ENCODE measurements at places on chromosomes 7 and 10.

DNA sequence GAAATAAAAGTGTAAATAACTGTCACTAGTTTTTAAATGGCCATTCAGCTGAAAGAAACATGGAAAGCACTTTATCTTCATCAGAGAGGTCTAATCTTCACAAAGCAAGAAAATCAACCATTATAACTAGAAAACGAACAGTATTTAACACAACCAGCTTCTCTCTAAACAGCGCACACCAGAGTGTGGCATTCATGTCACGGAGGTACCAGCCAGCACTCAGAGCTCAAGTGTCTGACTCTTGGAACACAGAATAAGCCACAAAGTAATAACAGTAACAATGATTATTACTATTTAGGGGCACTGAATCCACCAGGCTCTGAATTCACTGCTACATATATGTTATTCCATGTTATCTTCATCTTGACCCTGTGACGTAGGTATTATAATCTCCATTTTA is 60.1 kb downstream of the IFIT5 start:
- DNase-seq: no peak

DNA sequence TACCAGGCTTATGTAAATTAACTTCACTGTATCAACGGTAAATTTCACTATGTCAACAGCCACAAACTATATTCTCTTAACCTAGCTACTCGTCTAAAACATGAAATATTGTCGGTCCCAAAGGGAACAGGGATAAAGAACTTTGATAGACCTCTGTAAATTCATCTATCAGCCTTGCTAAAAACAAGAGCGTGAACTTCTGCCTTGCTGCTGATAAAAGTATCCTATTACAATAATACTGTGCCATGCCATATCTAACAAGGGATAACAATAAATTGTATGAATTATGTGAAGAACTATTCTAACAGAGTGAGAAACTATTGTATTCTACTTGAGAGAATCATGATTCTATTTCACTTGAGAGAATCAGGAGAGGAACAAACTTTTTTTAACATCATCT is 117.2 kb downstream of the CNOT4 start:
- no peak for DNase-seq

DNA sequence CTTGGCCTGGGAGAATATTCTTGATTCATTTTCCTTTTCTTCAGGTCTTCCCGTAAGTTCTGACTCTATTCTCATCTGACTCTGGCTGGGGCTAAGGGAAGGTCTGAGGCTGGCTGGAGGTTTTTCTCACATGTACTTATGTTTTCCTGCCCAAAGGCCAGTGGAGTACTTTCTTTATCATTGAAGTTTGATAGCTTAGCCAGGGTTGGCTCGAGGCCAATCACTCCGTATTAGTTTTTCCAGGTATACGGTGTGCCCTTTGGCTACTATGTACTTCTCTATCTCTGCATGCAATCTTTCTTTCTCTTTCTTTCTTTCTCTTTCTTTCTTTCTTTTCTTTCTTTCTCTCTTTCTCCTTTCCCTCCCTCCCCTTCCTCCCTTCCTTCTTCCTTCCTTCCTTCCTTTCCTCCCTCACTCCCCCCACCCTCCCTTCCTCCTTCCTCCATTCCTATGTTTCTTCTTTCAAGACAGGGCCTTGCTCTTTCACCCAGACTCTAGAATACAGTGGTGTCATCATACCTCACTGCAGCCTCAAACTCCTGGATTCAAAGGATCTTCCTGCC is 26.8 kb upstream of the VKORC1L1 start:
- DNase-seq: no peak

GRCh38 chr10:75987616-75988015 is 556.2 kb downstream of the LRMDA start:
- peak; percentile 44 for DNase-seq

DNA sequence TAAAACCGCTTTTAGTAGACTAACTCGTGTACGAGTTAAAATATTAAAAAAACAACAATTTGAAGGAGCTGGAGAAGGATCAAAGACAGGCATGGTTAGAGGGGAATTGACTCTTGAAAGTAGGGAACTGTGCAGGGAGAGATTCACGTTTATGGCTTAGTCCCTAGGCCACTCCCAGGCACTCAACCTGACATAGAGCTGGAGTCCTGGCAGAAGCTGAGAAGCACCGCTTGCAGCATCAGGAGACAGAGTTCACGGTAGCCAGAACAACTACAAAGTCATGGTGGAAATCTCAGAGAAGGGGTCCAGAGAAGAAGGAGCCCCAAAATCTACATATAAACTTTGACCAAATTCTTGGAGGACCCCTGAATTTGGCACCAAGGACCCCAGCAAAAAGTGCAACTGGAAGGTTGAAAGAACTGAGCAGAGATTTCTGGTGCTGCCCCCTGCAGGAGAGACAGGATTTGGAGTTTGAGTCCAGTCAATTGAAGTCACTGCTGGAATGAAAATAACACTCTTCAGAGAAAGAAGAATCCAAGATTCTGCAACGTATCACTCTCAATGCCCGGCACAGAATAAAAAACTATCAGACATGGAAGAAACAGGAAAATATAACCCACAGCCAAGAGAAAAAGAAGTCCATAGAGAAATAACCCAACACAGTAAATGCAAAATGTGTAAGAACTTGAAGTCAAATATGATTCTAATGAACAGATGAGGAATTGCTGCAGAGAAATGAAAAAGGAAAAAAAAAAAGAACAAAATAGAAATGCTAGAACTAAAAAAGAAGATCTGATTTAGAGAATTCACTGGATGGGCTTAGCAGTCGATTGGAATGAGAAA is 493.3 kb upstream of the PODXL start:
- peak; percentile 26 for DNase-seq

GRCh38 chr10:101330631-101331225 is 23.2 kb upstream of the BTRC start:
- no peak for DNase-seq

DNA sequence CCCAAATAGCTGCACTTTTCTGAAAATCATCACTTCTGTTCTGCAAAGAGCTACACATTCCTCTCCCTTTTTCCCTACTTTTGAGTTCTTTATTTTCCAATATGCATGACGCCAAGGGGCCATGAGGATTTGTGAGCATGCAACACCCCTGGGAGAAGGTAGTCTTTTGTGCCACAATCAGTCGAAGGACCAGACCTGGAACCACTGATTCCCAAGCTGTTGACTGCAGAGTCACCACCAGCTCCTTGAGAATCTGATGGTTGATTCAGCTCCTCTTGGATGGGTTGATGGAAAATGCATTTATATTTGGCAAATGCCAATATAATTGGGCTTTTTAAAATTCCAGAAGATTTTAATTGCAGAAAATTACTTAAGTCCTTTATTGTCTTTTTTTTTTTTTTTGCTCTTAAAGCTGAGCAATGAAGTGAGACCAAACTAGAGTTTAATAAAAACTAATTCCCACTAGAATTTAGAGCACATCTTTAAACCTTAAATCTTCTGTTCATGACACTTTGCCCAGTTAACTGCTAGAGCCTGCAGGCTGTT is 554.1 kb downstream of the TNS3 start:
- no peak for DNase-seq

DNA sequence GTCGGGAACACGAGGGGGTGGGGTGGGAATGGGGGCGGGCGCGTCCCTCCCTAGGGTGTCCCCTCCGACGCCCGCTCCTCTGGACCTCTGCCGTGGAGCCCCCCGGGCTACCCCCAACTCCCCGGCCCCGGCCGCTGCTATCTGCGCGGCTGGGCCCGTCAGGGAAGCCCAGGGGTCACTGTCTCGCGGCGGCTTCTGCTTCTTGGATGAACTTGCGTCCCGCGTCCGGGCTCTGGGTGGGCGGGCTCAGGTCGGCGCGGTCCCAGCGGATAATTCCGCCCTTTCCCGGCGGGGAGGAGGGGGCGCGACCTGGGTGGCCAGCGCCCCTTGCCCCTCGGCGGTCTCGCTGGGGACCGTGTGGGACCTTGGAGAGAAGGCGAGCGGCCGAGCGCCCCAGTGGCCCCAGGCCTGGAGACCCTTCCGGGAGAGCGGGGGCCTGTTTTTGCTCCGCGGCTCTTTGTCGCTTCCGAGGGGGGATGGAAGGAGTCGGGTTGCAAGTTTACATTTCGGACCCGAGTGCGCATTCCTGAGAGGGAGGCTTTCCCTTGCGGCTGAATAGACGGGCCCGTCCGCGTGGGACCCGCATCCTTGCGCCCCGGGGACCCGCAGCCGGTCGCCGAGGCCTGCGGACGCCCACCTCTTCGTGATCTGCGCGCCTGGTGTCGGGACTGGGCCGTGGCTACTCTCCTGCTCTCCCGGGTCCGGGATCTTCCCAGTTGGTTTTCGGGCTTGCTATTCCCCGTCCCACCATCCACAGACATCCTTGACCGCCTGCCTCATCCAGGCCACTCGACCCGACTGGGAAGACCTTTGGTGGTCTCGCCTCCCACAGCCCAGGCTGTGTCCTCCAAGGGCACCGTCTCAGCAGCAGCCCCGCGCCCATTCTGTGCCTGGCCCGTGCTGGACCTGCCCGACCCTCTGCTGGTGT is 812 bp downstream of the DOCK1 start:
- DNase-seq: no peak

DNA sequence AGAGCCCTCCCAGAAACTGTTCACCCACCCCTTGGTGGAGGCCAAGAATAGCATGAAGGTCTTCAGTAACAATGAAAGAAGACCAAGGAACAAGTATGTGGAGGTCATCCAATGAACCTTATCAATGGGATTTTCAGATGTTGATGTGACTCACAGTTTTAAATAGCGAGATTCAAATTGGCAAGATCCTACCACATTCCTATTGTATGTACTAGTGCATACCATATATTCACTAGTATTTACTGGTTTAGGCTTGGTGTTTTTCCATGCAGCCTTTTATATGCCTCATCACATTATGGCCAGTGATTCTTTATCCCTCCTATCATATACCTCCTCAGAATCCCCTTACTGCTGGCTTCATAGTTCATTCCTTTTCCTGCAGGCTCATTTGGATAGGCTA is 54.4 kb downstream of the ITGB8 start:
- no peak for DNase-seq
